ENCODE measurements at places on chromosomes 11 and 22. TPM values are rescaled to one million over a fixed set of nuclear protein-coding genes. Genes with fewer than 3 reads are reported as not detected.

Gene CFAP300
- 12.7 TPM for total RNA-seq

Gene C11orf86
- not detected for total RNA-seq

Gene HEPN1
- total RNA-seq = not detected

Gene CLTCL1
- 4.6 TPM for total RNA-seq

Gene CDC42EP2
- total RNA-seq = 4.7 TPM

Gene OR51E1
- total RNA-seq = not detected
